ENCODE measurements at places on chromosomes 7 and 10.

GRCh38 chr10:44860811-44861736 is 50.1 kb upstream of the TMEM72 start:
- no peak for DNase-seq

DNA sequence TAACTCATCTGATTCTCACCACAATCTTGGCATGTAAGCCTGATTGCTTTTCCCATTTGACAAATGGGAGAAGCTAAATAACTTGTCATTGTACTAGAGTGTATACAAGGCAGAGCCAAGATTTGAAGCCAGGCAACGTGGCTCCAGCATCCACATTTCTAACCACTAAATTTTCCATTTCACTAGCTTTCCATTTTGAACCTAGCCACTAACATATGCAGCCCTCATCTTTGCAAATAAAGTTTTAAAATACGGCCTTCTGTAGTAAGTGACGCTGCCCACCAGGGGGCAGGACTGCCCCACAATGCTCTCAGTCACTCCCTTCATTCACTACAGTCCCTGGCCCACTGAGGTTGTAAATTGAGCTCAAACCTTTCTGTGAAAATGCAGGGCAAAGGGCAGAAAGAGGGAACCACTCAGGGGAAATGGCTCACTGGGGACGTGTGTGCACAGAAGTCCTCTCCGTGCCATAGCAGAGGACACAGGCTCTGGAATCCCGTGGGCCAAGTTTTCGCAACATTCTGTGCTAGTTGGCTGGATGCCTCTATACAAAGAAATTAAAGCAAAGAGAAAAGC is 315.7 kb downstream of the TNS3 start:
- no peak for DNase-seq

- DNase-seq, result no peak
Measured at GRCh38 chr10:12397941-12398340, 48.6 kb downstream of the CAMK1D start.

GRCh38 chr7:151856516-151856915 is 20.4 kb downstream of the PRKAG2 start:
- DNase-seq, result no peak

- no peak for DNase-seq
Measured at GRCh38 chr10:115706488-115707076, 566.4 kb downstream of the GFRA1 start.

- DNase-seq, result peak; percentile 59
Measured at GRCh38 chr10:97796651-97797050, 24.9 kb upstream of the SFRP5 start.

DNA sequence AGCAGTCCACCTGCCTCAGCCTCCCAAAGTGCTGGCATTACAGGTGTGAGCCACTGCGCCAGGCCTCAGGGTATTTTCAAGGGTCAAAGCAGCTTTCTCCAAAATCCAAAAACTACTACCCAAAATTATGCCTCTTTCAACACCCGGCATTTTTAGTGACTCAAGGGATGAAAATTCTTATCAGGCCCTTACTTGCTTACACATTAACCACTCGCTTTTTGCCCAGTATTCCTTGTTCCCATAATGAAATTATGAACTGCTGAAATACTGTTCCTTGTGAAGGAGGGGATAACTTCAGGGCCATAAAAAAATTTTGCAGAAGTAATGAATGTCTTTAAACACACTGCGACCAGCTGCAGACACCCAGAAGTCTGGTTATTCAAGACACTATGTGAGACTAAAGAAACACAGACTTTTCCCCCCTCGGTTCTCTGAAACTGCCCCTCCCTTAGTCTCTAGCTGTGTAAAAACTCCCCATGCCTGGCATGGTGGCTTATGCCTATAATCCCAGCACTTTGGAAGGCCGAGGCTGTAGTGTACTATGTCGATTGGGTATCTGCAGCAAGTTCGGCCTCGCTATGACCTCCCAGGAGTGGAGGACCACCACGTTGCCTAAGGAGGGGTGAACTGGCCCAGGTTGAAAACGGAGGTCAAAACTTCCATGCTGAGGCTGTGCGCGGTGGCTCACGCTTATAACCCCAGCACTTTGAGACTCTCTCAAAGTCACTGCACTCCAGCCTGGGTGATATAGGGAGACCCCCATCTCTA is 12.0 kb downstream of the FXYD4 start:
- DNase-seq, result no peak

DNA sequence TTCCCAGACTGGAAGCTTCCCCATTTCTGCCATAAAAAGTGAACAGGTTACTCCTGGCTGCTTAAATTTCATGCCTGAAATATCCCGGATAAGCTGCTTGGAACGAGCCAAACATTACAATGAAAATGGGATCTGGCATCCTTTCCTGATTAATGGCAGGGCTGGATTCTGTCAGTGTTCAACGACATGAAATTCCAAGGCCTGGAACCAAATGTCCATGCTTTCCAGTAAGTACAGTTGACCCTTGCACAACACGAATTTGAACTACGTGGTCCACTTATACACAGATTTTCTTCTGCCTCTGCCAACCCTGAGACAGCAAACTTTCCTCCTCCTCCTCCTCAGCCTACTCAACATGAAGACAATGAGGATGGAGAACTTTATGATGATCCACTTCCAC is 65.4 kb downstream of the SGMS1 start:
- DNase-seq, result no peak

DNA sequence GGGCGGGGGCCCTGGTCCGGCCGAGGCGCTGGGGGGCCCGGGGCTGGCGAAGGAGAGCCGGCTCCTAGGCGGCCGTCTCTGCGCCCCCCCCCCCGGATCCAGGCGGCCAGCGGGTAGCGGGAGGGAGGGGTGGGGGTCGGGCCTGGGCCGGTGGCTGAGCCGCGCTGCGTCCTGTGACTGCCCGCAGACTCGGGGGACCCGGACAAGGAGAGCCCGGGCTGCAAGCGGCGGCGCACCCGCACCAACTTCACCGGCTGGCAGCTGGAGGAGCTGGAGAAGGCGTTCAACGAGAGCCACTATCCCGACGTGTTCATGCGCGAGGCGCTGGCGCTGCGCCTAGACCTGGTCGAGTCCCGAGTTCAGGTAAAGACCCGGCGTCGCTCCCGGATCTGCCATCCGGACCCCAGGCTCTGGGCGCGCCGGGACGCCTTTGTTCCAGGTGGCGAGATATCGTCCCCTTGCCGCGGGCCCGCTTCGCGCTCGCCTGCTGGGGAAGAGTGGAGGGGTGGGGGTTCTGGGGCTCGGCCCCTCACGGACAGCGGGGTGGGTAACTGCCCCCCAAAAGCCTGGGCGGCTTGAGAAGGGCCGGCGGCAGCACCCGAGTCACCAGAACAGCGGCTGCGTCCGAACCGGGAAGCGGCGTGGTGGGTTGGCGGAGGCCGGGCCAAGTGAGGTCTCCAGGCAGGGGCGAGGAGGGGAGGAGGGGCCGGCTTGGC is 819 bp downstream of the UNCX start:
- DNase-seq, result no peak

DNA sequence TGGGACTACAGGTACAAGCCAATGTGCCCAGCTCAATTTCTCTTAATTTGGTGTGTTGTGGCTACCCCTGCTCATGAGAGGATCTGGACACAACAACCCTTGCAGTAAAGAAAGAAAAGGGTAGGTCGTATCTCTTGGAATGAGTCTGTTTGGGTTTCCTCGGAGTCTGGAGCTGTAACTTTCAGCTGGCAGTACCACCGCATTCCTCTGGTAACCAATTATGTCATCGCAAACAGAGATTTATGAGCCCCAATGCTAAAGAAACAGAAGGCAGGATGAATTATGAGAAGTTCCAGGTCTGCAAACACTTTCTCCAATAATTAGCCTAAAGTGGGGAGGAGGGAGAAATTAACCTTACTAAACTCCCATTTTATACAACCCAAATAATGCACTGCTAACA is 186.6 kb upstream of the NRP1 start:
- no peak for DNase-seq

- no peak for DNase-seq
Measured at GRCh38 chr7:146636581-146636980, 520.0 kb downstream of the CNTNAP2 start.
